Calu3 (cell line): ENCODE measurements at places on chromosomes 3 and 15.
A peak's percentile ranks its signal among the peaks of the same experiment; 100 is the strongest.

- no peak for DNase-seq
These were observed 116.7 kb downstream of the WDR76 start for GRCh38 chr15:43943511-43943910.

DNA sequence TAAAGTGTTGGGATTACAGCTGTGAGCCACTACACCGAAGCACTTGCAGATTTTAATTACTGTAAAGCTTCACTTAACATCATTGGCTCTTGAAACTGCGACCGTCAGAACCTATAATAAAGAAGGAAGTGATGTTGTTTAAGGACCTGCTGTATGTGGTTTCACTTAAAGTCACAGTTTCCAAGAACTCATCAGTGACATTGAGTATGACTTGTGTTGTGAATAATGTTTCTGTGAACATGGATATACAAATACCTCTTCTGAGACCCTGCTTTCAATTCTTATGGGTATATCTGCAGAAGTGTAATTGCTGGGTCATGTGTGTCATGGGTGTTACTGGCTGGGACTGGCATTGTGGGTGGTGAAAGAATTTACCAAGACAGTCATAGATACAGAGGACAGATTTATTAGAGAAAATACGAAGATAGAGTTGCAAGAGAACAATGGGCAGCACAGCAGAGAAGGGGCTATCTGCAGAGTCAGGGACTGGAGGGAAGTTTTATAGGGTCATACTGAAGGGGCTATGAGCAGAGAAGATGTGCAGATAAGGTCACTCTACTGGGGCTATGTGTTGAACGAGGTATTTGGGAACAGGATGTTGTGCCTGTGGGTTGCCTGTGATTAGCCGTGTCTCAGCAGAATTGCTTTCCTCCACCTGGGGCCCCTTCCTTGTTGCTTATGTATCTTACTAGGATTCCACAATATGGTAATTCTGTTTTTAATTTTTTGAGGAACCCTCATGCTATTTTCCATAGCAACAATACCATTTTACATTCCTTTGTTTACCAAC lies 4.5 kb downstream of the NDUFB5 start:
- no peak for DNase-seq

- peak; percentile 80 for DNase-seq
These were observed 108.9 kb downstream of the FBLN2 start for GRCh38 chr3:13657660-13658435.

GRCh38 chr15:57149196-57149595 lies 227.1 kb upstream of the CGNL1 start:
- DNase-seq: no peak

DNA sequence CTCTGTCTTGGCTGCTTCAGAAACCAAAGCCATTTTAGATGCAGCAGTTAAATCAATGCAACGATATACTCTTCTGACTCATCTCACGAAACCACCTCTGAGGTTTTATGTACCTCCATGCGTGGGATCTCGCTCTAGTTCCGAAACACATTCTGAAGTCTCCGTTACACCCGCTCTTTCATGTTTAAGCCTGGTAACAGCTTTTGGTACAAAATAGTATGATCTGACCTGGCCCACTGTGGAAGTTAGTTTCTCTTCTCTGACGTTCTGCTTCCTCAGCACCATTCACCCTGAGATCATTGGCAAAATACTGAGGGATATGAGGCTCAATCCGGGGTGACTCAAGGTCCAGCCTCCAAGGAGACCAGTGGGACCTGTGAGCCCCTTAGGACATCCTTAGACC lies 121.9 kb downstream of the TMEM266 start:
- DNase-seq: no peak

- DNase-seq: no peak
These were observed 176.1 kb upstream of the THBS1 start for GRCh38 chr15:39404767-39405181.

DNA sequence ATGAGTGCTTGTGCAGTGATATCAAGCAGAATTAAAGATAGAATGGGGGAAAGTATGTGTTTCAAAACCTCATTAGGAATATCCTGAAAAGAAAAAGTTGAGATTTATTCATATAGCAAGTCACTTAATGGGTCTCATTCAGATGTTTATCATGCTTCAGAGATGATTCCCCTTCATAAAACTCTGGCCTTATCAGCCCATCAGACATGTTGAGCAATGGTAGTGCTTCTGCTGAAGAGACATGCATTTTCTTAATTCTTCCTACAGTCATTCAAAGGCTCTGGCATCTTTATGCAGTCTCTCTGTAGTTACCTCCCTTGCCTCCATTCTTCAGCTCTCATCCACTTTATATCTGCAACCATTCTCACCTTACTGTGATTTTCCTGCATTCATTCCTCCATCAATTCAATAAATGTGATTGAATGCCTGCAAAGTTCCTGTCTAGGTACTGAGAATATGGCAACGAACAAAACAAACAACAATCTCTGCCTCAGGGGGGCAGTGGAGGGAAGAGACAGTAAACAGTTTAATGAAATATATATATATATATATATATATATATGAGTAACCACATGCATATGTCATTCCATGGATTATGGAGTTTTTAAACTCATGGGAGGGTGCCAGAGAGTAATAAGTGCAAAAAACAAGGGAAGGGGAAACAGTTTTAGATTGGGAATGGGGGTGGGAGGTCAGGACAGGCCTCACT lies 138.5 kb downstream of the NECTIN3 start:
- no peak for DNase-seq

GRCh38 chr15:69117431-69117871 lies 43.0 kb upstream of the GLCE start:
- no peak for DNase-seq

GRCh38 chr3:122893754-122894668 lies 99.1 kb downstream of the SLC49A4 start:
- DNase-seq: peak; percentile 58

DNA sequence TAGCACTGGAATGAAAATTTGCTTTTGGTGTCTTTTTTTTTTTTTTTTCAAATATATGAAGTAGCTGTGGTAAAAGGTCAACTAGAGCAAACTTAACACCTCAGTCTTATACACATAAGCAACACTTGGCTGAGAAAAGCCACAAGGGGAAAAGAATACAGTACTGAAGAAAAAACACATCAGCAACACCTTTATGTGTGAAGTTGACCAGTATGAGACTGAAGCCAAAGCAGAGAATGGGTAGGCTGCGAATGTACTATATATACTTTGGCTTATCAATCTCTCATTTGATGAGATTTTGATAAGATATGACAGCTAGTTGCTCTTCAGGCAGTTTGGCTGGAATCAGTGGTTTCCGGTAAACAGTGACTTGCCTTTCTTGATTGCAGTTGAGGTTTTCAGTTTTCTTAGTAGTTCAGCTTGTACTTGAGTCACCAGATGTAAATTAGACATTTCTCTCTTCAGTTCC lies 22.0 kb upstream of the ZCWPW2 start:
- no peak for DNase-seq

DNA sequence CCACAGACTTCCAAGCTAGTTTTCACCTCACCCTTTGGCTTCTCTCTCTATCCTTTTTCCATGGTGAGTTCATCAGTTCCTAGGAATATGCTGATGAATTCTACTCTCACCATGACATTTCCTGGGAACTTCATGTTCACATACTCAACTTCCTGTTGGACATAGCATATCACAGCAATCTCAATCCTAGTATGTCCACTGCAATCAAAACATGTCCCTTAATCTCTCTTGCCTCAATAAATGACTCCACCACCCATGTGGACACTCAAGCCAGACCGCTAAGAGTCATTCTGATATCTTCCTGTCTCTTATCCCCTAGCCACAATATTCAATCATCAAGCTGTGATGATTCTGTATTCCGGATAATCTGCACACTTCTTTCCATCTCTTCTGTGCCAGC lies 66.7 kb upstream of the MME start:
- no peak for DNase-seq

- no peak for DNase-seq
These were observed 83.6 kb downstream of the FAIM start for GRCh38 chr3:138692152-138692551.

DNA sequence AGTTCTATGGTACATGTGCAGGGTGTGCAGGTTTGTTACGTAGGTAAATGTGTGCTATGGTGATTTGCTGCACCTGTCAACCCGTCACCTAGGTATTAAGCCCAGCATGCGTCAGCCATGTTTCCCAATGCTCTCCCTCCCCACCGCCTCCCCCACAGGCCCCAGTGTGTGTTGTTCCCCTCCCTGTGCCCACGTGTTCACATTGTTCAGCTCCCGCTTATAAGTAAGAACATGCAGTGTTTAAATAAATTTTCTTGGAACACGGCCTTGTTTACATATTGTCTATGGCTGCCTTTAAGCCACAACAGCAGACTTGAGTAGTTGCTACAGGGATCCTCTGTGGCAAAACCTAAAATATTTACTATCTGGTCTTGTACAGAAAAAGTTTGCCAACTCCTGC lies 41.3 kb upstream of the CORO2B start:
- DNase-seq: no peak

DNA sequence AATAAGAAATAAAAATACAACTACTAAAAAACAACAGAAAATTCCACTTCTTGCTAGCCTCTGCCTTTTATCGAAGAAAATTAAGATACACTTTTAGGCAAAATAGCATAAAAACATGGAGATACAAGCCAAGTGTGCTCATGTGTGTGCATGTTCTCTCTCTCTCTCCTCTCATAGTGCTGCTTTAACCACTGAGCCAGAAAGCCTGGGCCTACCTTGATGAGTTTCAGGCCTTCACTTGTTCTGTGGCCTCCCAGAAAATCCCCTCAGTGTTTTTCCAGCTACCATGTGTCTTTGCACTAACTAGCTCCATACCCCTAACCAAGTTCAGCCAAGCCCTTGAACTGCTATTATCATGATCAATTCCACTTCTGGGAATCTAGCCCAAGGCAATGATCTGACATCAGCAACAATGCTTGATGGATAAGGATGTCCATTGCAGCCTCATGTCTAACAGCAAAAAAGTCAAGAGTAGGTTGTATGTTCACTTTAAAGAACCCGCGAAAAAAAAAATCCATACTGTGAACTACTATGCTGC lies 18.1 kb downstream of the CYP11A1 start:
- no peak for DNase-seq

DNA sequence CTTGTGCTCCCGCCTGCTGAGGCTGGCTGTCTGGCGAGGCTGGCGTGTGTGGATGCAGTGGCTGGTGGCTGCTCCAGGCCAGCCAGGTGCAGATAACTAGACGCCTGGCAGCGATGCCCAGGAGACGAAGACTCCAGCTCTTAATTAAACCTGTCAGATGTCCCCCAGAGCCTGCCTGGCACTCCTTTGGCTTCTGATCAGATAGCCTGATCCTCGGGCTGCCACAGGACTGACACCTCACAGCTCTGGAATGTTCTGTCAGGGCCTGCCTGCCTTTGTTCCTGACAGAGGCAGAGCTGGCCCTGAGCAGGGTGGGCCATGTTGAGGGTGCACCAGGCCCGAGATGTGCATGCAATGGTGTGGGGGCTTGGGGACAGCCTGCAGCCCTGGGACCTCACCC lies 36.5 kb downstream of the PLXNA1 start:
- DNase-seq: no peak

DNA sequence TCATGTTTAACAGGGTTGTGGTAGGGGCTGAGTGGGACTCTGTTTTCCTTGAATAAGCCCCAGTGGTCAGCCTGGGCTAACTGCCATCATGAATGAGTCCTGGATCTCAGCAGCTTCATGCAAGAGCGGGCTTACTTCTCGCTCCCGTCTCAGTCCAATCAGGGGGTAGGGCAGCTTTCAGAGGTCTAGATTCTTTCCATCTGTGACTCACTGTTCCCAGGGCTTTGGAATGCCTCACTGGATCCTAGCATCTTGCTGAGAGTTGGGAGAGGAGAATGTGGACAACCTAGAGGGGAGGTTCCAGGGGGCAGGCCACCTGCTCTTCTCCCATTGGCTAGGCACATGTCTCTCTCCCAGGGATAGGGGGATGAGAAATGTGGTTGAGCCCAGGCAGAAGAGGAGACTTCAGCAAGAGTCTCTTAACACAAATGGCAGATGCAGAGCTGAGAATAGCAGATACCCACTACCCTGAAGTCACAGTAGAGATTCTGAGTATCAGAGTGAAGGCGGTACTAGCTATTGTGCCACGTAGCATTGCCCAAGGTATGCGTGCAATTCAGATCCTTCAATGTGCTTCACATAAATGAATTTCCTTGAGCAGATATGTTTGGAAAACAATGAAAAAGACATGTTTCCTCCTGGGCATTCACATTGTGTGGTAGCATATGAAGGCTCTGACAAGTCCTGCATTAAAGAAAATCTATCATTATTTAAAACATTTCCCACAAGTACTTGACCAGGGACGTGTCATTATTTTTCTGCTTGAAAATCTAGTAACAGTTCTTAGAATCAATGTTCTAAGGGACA lies 257.7 kb upstream of the PROK2 start:
- no peak for DNase-seq

- DNase-seq: no peak
These were observed 32.5 kb downstream of the ITPR1 start for GRCh38 chr3:4525560-4526223.

- no peak for DNase-seq
These were observed 42.5 kb downstream of the LYZL4 start for GRCh38 chr3:42367903-42368302.

GRCh38 chr3:112582244-112582874 lies 20.5 kb downstream of the SLC35A5 start:
- peak; percentile 40 for DNase-seq

DNA sequence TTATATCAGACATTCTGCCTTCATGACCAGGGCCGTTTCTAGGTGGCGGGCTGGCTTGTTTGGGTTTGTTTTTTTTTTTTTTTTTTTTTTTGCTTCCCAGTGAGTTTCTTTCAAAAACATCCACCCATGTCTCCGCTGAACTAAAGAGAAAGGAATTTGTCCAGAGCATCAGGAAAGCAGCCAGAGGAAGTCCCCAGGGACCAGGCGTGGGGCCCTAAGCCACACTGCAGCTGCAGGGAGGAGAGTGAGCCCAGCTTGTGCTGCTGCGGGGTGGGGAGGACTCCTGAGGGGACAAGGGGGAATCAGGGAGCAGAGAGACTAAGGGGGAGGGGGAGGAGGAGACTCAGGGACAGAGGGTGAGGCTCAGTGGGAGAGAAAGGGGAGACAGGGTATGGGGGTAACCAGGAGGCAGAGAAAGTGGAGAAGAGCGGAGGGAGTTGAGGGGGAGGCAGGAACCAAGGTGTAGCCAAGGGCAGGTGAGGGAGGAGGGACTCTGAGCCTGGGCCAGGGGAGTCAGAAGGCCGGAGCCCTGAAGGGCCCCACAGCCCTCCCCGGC lies 49.5 kb downstream of the CYP11A1 start:
- no peak for DNase-seq

GRCh38 chr3:168071591-168072322 lies 24.0 kb downstream of the GOLIM4 start:
- peak; percentile 24 for DNase-seq
